ENCODE measurements at places on chromosomes 2 and 18.

- DNase-seq = no peak
Observed at GRCh38 chr2:72619626-72620025, 206.2 kb downstream of the EXOC6B start.

- no peak for DNase-seq
Observed at GRCh38 chr18:68608851-68609490, 105.9 kb downstream of the TMX3 start.

DNA sequence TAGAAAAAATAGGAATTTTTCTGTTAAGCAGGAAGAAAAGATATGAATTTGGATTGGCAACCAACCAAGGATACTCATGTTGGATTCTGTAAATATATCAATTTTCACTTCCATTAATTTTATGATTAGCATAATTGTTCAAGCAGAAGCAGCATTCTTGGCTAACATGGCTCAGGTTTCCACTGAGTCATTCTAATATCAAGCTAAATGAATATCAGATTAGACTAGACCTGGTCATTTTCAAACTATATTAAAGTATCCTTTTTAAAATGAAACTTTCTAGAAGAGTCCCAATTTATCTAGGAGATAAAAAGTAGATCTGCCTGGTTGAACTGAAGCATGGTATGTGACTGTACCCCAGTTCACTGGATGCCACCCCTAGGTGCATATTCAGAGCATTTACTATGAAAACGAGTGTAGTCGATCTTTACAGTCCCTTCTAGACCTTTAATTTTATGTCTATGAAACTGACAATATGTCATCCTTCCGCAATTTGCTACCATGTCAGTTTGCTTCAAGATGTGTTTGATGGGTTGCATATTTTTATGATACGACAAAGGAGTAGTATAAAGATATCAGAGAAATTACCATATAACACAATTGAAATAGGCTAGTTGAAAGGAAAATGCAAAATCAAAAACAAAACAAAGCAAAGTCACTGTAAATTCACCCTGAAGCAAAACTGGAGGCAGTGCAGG lies 704.9 kb downstream of the ERBB4 start:
- DNase-seq = no peak

GRCh38 chr18:63646936-63647335 lies 2.9 kb upstream of the SERPINB4 start:
- no peak for DNase-seq

DNA sequence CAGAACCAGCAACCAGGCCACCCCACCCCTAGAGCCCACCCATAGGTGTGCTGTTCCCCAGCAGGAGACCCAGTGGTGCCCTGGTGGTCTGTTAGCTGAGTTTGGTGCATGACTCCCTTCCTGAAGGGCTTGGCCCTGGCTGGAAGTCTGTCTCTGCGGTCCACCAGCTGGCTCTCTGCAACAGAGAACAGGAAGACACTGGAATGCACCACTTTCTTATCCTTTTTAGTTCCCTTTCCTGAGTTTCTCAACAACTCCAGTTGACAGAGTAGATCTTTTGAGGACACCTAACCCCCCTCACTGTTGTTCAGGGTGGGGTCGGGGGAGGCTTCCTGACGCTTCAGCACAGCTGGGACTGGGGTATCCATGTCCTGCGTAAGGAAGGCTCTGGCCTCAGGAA lies 11.9 kb upstream of the RPL37A start:
- DNase-seq = no peak

DNA sequence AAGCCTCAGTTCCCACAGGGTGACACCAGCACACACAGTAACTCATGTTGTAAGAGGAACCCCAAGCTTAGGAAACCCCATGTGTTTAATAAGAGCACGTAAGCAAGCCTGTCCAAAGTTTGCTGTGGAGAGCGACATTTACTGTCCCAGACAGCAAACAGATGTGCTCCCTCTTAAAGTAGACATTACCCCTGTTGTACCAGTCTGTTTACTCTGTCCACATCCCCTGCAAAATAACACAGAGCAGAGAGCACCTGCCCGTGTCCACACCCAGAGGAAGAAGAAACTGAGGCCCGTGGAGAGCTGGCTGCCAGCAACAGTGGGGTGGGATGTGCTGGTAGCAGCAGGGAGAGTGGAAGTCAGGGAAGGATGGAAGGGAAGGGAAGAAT lies 243.5 kb downstream of the GBX2 start:
- no peak for DNase-seq

GRCh38 chr2:100176925-100177324 lies 34.5 kb upstream of the AFF3 start:
- DNase-seq = no peak

DNA sequence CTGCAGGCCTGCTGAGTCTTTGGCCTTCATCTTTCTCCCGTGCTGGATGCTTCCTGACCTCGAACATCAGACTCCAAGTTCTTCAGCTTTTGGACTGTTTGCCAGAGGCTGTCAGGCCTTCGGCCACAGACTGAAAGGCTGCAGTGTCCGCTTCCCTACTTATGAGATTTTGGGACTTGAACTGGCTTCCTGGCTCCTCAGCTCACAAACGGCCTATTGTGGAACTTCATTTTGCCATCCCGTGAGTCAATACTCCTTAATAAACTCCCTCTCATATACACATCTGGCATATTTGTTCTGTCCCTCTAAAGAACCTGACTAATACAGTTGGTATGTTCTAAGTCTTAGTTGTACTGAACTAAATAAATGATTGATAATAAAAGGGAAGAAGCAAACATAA lies 702.8 kb upstream of the LINC00305 start:
- DNase-seq = peak; percentile 65

DNA sequence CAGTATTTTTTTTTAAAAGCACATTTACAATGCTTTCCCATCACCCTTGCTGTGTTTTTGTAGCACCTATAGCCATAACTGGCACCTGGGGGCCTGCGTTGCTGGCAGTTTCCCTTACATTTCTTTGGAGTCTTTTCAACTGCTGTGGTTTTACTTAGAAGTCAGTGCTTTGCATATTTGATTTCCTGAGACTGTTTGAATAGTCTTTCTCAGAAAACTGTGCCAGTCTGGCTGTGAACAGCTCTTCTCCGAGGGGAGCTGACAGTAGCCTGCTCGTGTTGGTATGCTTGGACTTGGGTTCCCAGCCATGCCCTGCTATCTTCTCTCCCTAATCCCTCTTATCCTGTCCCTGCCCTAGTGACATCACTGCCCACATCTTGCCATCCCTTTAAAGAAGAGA lies 81.5 kb downstream of the DPP4 start:
- DNase-seq = no peak

- DNase-seq = no peak
Observed at GRCh38 chr2:120703330-120703994, 32.2 kb upstream of the GLI2 start.

- no peak for DNase-seq
Observed at GRCh38 chr2:77005522-77005921, 516.7 kb downstream of the LRRTM4 start.

- no peak for DNase-seq
Observed at GRCh38 chr2:147086715-147087114, 758.1 kb upstream of the ACVR2A start.

DNA sequence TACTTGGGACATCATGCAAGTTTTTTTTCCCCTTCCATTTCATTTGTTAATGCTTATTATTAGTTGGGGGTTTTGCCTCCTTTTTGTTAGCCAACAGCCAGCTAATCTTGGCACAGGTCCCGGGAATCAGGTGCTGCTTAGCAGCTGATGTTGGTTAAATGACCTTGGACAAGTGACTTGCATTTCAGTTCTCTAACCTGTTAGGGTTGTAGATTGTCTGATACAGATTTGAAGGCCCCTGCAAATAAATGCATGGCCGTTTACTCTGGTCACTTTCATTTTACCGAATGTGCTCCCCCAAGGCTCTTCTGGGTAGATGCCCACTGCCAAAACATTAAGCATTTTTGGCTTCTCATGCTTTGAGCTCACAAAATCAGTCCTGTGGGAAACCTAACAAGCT lies 120.9 kb downstream of the SPTBN1 start:
- no peak for DNase-seq

- no peak for DNase-seq
Observed at GRCh38 chr2:44542520-44542919, 180.8 kb downstream of the CAMKMT start.

DNA sequence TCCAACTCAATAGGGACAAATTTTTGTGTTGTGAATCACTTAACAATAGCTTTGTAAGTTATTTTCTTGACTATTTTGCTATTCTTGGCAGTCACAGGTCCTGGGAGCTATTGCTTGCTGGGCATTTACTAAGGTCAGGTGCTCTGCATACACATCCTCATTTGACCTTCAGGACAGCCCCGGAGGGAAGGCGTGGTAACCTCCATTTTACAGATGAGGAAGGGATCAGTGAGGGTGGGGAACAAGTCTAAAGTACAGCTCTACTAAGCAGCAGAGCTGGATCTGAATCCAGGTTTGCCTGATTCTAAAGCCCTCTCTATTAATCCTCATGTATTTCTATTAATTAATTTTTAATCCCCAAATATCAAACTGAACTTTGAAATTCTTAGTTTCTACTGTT lies 58.8 kb downstream of the PTPN2 start:
- no peak for DNase-seq

DNA sequence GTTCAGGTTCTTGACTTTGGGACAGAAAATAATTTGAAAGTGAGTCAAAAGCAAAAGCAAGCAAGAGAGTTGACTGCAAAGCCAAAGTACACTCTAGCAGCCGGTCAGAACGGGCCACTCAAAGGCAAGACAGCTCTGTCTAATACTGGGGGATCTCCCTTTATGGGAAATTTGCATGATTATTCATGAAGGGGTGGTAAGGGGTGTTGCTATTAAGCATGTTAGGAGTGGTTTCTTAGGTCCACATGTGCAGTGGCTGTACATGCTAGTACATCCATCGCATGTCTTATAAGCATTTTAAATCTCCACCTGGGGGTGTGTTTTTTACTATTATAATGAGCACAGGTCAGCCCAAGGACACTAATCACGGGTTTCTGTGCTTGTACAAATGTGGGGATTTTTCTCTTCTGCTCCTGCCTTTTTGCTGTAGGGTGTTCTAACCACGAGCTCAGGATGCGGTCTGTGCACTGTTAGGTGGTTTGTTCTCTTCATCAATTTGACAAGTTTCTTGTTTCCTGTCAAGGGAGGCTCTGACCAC lies 60.2 kb upstream of the SPP2 start:
- DNase-seq = no peak

GRCh38 chr2:134122610-134123009 lies 131.3 kb upstream of the MGAT5 start:
- no peak for DNase-seq

DNA sequence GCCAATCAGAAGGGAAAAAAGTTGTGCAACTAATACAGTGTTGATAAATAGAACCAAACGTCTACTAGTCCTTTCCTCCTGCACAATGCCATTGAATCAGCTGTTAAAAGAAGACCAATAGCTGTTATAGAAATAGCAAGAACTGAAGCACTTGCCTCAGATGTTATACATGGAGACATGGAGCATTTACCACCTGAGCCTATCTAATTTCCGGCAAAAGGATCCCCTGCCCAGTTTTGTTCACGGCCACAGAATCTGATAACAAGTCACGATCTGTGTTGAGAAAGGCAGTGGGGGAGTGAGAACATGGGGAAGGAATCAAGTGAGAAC lies 285.4 kb downstream of the ZEB2 start:
- DNase-seq = no peak

DNA sequence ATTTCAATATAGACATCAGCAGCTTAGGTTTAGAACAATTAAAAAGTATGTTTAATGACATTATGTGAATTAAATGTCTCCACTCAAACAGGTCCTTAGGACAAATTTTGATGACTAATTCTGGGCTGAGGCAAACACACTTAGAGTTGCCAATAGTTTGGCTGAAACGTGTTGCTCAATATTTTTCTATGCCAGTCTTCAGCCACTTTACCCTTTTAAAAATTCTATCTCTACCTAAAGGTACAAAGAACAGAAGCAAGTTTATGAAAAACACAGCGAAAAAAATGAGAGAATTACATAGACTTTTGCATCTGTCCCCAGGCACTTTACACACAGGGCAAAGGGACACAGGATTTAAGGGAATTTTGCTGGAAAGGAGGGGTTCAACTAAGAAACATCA lies 4.5 kb downstream of the IDH1 start:
- no peak for DNase-seq

DNA sequence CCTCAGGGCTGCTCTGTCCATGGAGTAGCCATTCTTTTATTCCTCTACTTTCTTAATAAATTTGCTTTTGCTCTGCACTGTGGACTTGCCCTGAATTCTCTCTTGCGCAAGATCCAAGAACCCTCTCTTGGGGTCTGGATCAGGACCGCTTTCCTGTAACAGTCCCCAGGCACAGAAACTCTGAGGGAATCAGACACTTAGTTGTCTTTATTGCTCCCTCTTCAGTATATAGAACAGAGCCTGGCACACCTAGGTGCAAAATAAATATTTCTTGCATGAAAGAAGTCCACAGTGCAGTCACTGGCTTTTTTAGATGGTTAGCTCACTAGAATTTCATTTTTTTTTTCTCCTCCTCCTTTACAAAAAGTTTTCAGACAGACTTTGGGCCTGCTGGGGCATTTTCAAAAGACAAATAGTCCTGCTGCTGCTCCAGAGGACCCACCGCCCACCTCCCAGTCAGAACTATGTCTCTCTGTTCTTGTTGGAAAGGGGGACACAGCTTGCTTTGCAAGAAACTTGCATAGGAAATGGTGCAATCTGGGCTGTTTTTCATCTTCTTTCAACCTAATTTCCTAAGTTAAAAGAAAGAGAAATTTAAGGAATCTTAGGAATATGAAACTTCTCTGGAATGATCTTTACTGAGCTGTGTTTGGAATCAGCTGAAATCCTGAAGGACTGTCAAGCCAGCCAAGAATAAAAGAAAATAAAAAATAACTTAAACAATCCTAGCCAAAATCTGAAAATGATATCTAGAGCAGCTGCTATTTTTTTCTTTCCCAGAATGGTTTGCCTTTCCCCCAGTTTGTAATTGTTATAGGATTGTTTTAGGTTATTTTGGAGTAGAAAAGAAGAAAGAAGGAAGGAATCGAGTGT lies 31.7 kb upstream of the MAP4K3 start:
- DNase-seq = peak; percentile 54

GRCh38 chr18:33232318-33232626 lies 208.2 kb downstream of the CCDC178 start:
- no peak for DNase-seq

DNA sequence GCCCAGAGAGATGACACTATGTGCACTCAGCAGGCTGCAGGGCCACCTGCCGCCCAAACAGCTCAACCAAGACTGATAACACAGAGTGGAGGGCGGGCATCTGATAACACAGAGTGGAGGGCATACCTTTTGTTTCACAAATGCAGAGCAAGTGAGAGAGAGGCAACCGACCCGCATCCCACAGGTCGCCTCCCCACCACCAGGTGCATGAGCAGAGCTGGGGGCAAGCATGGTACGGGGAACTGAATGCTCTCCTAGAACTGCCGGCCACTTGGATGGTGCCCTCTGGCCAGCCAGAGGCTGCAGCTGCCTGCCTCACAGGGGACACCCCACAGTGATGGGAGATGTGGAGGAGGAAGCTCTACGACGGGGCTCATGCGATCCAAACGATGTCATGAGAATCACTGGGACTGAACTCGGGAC lies 49.5 kb downstream of the ANO7 start:
- DNase-seq = no peak

DNA sequence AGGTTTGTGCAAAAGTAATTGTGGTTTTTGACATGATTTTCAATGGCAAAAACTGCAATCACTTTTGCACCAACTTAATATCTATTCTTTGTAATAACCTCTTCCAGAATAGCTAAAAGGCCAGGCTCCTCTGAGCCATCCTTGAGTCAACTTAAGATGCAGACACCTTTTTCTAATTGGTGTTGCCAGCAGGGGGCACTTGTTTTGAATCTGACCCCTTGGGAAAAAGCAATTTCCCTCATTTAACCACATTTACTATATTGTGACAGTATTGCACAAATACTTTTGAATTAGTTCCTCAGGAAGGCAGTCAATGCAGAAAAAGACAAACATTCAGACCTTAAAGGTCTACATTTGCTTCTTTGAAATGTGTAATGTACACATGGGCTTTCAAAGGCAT lies 78.6 kb upstream of the GALNT5 start:
- DNase-seq = no peak
